ENCODE measurements at places on chromosomes 6 and 20. TPM values are rescaled to one million over a fixed set of nuclear protein-coding genes. Genes with fewer than 3 reads are reported as not detected.

The OR2J3 gene
- not detected for total RNA-seq

The TRIM31 gene
- total RNA-seq = not detected

DNA sequence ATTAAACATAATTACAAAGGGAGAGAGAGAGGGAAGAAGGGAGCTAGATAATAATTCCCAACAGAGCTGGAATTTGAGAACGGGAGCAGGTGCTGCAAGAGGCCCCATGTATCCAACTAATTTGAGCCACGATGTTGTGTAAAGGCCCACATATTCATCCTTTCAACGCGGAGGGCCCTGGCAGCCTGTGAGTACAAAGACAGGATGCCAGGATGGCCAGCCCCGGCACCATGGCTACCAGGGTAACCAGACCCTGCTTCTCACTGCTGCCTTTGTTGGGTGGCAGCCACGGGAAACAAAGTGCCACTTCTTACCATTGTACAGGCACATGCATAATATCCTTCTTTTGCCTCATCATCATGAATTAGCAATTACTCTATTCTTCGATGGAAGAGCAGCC is 492.0 kb upstream of the NRSN1 start:
- no peak for DNase-seq

DNA sequence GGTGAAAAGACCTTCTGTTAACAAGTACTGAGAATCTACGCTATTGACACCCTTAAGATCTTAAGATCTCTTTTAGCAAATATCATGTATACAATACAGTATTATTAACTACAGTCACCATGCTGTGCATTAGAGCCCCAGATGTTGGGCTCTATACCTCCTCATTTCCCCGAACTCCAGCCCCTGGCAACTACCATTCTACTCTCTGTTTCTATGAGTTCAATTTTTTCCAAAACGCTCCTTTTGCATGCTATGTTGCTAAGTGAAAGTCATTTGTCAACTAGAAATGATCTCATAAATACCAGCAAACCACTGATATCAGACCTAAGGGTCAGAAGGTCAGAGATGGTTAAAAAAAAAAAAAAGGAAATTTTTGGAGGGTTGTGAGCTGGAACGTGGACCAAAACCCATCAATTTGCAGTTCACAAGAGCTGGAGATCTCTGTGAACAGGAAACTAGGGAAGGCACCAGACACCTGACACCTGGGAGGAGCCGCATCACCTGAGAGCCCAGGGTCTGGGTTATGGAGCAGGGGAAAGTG is 122.0 kb upstream of the KCNK16 start:
- no peak for DNase-seq

DNA sequence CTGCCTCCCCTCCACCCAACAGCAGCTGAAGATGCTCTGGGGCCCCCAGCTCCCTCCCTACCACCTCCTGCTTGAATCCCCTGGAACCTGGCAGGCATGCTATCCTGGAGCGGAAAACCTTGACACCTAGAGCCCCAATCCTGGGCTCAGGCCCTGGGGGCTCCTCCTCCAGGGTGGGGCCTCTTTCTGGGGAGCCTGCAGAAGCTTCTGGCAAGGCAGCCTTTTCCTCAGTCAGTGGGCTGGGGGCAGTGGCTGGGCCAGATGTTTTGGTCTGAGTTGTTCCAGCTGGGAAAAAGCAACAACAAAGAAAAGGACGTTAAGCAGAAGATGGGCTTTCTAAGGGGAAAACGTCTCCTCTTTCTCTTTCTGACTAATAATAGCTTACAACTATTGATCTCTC is 21.1 kb downstream of the KIAA1755 start:
- DNase-seq = no peak

- DNase-seq = no peak
These were observed 376.7 kb upstream of the CITED2 start for GRCh38 chr6:139751179-139751578.

Measured in activated CD4-positive, alpha-beta T cell treated with anti-CD3 and anti-CD28 coated beads for 36 hours (primary cell).